ENCODE measurements at places on chromosomes 6 and 20.
A peak's percentile ranks its signal among the peaks of the same experiment; 100 is the strongest.

DNA sequence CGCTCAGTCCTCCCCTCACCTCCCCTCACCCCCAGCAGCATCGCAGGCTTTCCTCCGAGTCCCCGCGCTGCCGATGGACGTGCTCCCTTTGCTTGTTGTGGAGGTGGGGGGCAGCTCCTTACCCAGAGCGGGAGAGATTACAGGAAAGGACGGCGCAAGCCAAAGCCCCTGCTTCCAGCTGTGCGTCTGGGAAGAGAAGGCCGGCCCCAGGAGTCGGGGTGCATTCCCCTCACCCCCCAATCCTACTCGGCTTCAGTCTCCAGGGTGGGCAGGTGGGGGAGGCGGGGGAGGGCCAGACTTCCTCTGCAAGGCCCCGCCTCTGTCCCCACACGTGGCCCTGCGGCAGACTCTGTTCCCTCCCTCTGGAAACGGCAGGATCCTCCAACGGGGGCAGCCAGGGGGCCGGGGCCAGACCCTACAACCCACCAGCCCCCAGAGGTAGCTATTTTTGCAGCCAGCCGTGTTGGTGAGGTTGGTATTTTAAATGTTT lies 43.6 kb downstream of the NTSR1 start:
- DNase-seq: peak; percentile 52

GRCh38 chr6:158630938-158631616 lies 13.5 kb downstream of the DYNLT1 start:
- no peak for DNase-seq

- no peak for DNase-seq
These were observed 203.5 kb downstream of the EPM2A start for GRCh38 chr6:145531822-145532221.

DNA sequence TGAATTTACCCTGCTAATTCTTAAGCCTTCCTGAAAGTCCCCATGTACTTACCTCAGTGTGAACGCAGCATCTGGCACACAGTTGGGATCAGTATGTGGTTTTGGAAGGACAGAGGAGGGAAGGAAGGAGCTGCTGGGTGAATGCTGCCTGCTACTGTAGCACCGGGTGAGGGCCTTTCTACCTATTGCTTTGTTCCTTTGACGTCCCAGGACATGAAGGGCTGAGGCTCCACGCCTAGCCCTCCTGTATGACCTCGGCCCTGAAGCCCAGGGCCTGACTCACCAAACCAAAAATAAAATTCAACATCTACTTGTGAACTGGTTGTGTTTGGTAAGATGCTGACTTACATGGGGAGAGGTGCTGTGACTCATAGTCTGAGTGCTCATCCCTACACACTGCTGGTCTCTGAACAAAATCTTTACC lies 51.1 kb downstream of the ARID1B start:
- no peak for DNase-seq

GRCh38 chr20:3710703-3711483 lies 1.5 kb downstream of the SIGLEC1 start:
- peak; percentile 52 for DNase-seq

DNA sequence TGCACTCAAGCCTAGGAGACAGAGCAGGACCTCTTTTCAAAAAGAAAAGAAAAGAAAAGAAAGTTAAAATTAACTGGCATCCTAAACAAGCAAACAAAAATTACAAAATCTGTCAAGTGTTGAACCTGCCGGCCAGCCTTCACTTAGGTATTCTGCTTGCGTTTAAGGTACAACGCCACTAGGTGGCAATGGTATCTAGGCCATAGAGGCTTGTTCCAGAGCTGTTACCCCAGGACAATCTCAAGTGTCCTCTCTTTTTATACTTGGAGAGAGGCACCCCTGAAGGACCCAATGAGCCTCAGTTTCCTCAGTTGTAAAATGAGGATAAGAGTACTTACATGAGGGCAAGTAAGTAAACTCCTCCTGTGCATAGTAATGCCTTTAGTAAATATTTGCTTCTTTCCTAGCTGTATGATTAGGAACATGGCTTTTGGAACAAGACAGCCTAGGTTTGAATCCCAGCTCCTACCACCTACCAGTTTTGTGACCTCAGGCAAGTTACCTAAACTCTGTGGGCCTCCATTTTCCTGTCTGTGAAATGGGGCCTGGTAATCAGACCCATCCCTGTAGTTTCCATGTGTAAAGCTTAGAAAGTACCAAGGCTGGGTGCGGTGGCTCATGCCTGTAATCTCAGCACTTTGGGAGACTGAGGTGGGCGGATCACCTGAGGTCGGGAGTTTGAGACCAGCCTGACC lies 5.8 kb upstream of the PACSIN1 start:
- peak; percentile 71 for DNase-seq

DNA sequence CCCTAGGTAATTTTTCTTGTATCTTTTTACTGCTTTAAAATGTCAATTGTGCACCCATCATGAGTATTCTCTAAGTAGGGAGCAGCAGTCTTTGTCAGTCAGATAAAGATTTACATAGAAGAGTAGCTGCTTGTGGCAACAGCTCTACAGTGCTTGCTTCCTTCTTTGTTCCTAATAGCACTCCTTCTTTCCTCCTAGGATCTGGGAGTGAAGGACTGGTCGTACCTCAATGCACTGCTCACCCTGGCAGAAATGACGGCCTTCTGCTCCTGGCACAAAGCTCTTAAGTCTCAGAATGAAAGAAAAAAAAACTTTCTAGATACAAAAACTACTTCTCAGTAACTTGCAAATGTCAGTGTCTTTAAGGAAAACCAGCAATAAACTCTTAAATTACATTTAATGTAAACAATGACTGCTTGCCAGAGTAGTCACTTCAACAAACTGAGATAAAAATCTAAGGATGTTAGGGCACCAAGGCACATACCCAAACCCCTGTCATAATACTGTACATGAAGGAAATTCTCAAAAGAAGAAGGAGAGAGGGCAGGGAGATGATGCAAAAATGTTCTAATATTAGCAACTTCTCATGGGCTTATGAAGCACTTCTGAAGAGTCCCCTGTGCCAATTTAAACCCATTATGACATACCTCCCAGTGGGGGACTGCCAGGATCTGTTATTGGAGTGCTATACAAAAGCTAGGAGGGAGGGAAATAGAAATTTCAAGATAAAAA lies 34.0 kb downstream of the NCOA6 start:
- DNase-seq: peak; percentile 5

DNA sequence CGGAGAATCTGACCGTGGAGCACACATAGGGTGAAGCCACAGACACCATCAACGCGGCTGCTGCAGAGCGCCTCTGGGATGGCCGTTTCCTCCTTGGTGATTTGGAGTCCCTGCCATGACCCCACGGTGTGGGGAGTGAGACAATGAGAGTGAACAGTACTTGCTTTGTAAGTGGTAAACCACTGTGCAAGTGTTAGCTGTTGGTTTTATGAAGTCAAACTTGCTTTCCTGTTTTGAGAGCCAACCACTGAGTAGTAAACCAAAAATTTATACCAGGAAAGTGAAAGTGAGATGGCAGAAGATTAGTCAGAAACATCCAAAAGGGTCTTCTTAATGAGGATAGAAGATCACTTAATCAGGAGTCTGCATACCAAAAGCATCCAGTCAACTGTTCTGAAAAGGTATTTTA lies 160.7 kb downstream of the FOXC1 start:
- no peak for DNase-seq

GRCh38 chr6:45661661-45662060 lies 283.9 kb upstream of the SUPT3H start:
- no peak for DNase-seq

DNA sequence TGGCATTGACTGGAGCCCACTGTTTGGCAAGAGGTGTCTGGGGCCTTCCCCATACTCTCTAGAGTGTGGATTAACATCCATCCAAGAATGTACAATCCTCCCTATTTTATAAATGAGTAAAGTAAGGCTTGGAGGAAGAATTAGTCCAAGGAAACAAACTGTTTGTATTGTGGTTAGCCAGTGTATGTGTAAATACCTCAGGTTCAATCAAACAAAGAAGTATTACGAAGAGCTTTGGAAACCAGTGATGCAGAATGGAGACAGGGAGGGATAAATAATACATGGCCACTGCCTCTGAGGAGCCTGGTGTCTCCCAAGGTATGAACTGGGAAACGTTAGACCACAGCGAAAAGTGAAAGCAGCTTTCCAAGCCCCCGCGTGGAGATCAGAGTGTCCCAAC lies 226.6 kb upstream of the RIN2 start:
- DNase-seq: no peak

Data from Kasumi-1 (cell line).